ENCODE measurements at places on chromosomes 7 and 10.
A peak's percentile ranks its signal among the peaks of the same experiment; 100 is the strongest.

DNA sequence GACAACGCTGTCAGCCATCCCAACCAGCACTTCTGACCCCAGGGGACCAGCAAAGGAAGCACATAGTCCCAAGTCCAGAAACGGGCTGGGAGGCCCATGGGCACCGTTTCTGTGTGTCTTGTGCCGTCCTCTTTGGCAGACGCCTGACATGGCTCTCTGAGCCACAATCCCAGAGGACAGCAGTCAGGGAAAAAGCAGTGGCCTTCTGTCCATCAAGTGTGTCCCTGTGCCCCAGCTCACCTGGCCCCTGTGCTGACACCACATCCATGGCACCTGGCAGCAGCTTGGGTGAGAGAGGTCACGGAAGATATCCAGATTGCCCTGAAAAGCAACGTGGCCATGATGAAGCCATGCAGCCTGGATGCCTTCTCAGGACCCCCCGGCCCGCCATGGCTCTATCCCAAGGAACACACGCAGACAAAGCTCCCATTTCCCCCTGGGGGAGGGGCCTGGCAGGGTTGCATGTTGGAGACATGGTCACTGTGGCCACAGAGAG lies 38.1 kb upstream of the ANTXRL start:
- no peak for DNase-seq

DNA sequence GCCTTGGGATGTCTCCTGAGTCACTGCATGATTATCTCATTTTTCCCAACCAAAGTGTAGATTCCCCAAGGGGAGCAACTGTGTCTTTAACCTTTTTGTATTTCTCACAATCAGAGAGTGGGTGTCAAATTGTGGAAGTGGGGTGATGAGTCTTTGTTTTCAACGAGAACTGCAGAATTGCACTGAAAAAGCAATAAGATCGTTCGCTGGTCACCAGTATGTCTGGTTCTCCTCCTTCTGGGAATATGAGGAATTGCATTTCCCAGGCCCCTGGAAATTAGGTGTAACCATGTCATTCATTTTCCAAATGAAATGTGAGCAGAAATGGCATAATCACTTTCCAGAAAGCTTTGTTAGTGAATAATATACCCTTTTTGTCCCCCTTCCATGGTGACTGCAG lies 326.9 kb downstream of the GPAM start:
- DNase-seq: no peak

- DNase-seq: no peak
Measured at GRCh38 chr7:89283302-89283701, 487.8 kb upstream of the TEX47 start.

DNA sequence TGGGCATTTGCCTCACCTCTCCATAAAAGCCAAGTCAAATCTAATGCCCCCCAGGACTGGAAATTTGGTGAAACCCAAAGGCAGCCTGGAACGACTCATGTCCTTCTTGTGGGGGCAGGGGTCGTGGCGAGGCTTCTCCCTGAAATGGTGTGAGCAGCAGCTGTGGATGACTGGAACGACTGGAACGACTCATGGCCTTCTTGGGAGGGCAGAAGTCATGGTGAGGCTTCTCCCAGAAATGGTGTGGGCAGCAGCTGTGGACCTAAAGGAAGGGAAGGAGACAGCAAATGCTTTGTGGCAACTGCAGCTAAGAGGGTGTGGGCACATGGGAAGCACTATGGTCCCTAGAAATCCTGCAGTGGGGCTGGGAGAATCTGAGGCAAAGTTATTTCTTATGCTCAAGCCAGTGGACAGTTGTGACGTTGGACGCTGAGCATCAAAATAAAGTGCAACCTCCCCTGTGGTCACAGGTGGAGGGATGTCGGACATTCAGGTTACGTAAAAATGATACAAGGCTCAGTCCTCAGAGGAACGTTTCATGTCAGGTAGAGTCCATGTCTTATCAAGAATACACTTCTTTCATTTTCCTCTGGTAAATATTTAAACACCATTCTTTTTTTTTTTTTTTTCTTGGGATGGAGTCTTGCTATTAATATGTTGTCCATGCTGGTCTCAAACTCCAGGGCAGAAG lies 107.0 kb upstream of the KIF5B start:
- DNase-seq: no peak

GRCh38 chr10:114547056-114547455 lies 111.0 kb downstream of the ABLIM1 start:
- DNase-seq: no peak

DNA sequence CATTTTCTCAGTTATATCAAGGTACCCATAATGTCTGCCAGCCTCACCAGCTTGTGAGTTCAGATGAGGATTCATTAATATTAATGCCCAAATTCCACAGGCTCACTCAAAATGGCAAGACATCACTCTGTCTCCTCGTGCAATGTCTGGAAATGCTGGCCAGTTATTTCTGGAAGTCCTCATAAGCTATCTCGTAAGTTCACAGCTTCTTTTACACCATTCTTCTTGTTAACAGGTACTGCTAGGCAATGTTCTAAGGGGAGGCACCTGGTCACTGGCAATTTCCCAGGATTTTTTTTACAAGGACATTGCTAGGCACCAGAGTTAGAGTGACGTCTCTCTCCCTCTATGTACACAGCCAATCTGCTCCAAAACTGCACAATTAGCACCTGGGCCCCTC lies 80.2 kb upstream of the SEMA3C start:
- no peak for DNase-seq

GRCh38 chr10:69160809-69161241 lies 19.2 kb upstream of the SUPV3L1 start:
- no peak for DNase-seq

GRCh38 chr10:105615715-105616365 lies 974.8 kb downstream of the SORCS3 start:
- DNase-seq: no peak

- no peak for DNase-seq
Measured at GRCh38 chr7:98097042-98097645, 9.5 kb upstream of the LMTK2 start.

DNA sequence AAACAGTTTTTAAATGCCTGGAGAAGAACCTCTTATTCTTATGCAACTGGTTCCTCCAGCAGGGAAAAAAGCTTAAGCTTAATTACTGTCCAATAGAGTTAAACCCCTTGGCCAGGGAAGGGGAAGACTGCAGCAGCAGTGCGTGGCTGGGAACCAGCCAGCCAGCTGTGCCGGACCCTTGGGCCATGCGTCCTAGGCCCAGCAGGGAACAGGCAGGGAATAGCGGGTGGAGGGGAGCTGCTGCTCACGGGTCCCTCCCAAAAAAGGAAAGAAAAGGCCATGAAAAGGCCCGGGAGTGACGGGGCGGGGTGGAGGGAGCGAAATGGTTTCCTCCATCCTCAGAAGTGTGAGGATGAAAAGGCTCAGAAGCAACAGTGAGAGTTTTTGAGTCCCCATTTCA lies 35.2 kb upstream of the HECW1 start:
- no peak for DNase-seq

GRCh38 chr7:112940314-112940732 lies 146.3 kb downstream of the GPR85 start:
- no peak for DNase-seq

DNA sequence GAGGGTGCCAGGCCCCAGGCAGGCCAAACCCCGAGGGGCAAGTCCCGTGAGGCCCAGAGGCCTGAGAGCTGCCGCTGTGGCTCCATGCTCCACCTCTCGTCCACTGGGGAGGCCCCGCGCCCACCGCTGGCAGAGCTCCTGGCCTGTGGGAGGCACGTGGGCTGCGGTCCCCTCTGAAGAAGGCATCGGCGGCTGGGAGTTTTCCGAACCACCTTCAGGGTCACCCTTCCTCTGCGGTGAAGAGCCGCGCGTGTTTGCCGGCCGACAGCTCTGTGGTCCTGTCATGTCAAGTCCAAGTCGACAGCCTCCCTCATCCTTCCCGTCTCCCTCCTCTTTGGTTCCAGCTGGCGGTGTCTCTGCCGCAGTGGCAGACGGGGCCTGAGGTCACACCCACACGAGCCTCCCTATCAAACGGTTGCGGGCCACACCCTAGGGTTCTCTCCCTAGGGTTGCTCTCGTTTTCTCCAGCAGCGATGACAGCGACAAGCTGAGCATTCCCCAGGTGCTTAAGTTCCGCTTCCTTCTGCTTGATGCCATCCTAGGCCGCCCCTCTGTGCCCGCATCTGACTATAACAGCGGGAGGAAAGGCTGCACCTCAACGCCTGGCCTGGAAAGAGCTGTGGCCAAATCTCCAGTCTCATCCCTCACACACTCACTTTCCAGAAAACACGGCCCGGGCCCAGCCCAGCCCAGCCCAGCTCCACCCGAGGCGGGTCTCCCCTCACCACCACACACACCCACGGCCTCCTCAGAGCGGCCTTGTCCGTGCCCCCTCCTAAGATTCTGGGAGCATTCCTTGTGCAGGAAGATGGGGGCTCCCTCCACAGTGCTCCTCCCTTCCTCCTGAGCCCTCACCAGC lies 185.0 kb downstream of the ELFN1 start:
- DNase-seq: no peak

GRCh38 chr7:155921086-155921803 lies 109.0 kb upstream of the SHH start:
- DNase-seq: no peak

- no peak for DNase-seq
Measured at GRCh38 chr7:99243751-99244337, 28.8 kb upstream of the MYH16 start.

GRCh38 chr10:46227571-46227935 lies 59.2 kb upstream of the ANTXRL start:
- DNase-seq: no peak

GRCh38 chr10:76558996-76559891 lies 1078.4 kb downstream of the KCNMA1 start:
- DNase-seq: no peak

GRCh38 chr7:137306748-137307147 lies 36.8 kb downstream of the PTN start:
- DNase-seq: no peak

GRCh38 chr7:39749717-39750116 lies 126.3 kb downstream of the RALA start:
- no peak for DNase-seq

GRCh38 chr7:41294556-41295454 lies 408.1 kb downstream of the INHBA start:
- DNase-seq: no peak

DNA sequence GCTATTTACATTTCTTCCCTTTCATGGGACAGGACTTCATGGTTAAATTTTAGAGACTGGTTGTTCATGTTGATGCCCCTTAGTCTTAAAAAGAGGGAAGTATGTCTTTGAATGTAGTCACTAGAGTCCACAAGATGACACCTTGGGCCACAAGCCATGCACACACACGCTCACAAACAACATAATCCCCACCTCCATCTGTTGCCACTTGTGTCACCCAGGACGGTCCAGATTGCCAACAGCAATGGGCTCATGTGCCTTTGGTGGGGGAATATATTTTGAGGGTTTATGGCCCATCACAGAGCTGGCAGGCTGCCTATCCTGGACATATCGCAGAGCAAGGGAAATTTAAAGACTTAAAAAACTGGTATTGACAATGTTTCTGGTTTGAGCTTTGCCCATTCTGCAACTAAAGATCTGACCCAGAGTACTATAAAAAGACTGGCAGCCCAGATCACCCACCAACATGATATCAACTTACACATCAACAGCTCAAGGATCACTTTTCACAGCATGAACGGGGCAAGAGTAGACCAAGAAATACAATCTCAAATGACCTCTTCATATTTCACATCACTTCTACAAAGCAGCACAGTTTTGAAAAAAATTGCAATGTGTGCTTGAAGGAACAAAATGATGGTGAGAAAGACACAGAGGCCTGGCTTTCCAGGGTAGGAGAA lies 50.5 kb downstream of the STRA8 start:
- DNase-seq: peak; percentile 58

DNA sequence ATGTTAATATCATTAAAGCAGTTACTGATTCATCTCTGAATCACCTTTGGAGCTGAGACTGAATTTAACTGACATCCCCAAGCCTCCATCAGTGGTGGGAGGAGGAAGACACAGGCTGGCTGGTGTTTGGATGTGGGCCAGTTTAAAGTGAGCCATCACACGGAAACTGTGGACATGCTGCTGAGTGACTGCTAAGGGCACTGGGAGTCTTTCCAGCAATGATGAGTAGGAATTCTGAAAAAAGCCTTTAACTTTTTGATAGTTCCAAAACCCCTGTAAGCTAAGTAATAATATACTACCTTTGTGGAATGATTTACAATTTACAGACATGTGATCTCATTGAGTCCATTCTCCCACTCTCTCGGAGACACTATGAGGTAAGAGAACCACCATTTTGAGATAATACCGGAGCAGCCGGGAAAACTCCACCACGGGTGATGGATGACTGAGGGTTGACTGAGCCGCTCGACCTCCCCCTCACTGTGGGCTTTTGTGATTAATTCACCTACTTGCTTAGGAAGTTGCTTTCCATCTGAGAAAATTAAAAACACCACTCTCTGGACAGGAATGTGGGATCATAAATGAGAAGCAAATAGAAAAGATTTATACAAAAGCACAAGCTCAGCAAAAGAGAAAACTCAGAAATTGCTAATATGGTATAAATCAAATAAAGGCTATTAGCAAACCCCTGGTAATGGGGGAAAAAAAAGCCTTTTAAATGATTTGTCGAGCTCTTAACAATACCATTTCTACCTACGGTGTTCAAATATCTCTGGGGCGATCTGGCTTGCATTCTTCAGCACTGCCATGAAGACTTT lies 194.8 kb downstream of the FANK1 start:
- DNase-seq: no peak

GRCh38 chr10:64648915-64649314 lies 1127.7 kb downstream of the REEP3 start:
- no peak for DNase-seq

GRCh38 chr10:71223347-71224058 lies 11.1 kb downstream of the UNC5B start:
- DNase-seq: no peak

GRCh38 chr10:3197348-3198003 lies 24.9 kb upstream of the PITRM1 start:
- DNase-seq: peak; percentile 59

DNA sequence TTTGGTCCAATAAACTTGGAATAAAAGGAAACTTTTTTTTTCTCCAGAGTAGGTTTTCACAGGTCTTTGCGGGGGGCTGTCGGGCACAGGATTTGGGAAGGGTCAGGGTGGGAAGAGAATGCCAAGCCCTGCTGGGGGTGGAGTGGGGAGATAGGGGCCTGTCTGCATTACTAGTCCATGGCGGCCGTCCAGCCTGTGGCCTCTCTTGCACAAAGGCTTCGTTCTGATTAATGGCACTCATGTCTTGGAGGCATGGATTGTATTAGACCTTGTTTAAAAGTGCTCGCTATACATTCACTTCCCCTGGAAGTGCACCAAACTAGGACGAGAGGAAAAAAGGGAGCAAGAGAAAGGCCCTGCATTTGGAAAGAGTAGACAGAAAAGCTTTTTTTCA lies 37.2 kb downstream of the LRMDA start:
- DNase-seq: no peak

GRCh38 chr10:114327537-114328440 lies 76.5 kb downstream of the AFAP1L2 start:
- no peak for DNase-seq

All from NCI-H1417 (cell line).